NCI-H82 (cell line): ENCODE measurements at places on chromosomes 7 and 10.
A peak's percentile ranks its signal among the peaks of the same experiment; 100 is the strongest.

DNA sequence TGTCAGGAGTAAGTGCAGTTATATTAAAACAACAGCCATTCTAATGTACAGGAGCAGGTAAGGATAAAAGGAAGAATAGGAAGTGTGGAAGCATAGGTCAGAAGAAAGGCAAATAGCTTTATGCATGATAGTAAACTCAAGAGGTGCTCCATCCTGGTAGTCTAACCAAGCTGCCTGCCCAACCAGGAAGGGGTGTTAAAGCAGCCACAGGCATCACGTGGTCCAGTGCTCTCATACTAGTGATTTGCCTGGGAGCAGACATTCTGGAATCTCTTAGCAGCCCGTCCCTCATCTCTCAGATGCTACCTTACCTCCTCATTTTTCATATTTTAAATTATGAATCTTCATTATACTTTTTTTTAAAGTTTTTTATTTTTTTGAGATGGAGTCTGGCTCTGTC is 18.5 kb downstream of the ABRAXAS2 start:
- DNase-seq = no peak

DNA sequence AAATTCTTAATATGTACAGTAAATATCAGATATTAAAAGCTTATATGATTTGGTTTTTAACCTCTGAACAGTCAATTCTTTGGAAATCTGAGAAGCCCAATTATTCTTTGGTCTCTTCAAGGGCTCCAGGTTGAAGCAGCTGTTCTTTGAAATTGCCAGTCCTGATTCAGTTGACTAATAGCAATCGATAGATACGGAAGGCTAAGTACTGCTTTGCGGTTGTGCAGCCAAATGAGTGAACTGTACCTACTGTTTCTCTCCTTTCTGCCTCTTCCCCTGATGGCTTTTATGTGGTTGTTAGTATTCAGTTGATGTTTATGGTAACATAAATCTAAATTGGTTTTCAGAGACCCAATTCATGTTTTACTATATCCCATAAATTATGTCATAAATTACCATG is 103.1 kb upstream of the RPA3 start:
- peak; percentile 34 for DNase-seq

DNA sequence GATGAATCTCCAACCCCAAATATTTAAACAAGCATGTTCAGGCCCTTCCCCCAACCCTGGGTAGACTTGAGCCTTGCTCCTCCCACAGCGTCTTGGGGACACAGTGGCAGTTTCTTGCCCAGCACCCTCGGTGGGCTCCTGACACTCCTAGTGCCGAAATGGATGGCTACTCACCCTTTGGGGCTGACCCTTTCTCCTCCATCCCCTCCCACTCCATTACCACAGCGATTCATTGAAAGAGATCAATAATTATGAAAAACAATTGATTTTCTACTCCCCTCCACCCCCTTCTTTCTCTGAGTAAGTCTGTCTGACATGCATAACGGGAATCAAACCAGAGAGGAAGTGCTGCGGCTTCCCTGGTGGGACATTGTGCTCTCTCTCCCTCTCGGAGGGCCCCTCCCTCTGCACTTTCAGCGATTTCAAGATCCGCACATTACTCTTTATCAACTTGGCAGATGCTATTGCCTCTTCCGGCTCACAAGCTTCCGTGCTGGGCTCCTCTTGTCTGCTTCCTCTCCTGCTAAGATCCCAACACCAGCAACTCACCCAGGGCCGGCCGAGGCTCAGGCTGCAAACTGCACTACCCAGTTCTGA is 79.0 kb upstream of the PLXNA4 start:
- no peak for DNase-seq

DNA sequence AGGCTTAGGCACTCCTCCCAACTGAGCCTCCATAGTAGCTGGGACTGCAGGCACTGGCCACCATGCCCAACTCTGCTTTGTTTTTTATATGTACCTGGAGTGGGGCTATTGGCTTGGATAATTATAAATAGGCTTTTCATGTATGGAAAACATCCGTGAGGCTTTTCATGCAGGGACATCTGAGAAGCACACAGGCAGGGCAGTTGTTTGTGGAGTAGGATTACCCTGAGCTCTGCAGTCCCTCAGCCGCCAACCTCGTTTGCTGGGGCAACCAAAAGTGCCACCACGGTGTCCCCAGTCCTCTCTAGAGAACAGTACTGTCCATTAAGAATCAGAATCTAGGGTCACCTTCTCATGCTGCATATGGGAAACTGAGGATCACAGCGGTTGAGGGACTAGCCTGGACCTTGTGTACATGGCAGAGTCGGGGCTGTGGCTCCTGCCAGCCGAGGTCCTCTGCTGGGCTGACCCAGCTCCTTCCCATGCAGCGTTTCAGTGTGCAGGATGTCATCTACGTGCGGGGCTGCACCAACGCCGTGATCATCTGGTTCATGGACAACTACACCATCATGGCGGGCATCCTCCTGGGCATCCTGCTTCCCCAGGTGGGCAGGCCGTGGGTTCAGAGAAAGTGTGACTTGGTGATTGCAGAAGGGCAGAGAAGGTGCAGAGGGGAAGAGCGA is 54.5 kb downstream of the TSPAN15 start:
- DNase-seq = no peak

GRCh38 chr10:33706191-33706590 is 371.7 kb upstream of the NRP1 start:
- DNase-seq = no peak

DNA sequence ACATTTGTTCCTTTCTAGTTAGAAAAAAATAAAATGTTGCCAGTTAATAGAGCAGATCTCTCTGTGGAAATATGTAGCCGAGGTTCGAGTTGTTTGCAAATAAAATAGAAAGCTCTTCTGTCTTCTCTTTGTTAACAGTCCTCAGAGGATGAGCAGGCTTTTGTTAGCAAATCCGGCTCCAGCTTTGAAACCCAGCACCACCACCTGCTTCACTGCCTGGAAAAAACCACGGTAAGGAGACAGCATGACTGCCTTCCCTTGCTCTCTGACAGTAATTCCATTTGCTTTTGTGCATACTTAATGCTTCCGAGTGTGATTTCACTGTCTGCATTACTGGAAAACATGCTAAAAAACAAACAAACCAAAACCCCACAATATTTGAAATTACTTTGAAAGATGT is 115.6 kb downstream of the TSPAN12 start:
- DNase-seq = peak; percentile 92

DNA sequence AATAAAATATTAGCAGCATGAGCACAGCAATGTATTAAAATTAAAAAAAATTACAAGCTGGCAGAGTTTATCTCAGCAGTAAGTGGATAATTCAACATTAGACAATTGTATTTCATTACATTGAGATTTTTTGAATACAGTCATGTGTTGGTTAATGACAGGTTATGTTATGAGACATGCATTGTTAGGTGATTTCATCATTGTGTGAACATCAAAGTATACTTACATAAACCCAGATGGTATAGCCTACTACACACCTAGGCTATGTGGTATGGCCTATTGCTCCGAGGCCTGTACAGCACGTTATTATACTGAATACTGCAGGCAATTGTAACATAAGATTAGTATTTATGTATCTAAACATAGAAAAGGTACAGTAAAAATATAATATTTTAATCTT is 29.7 kb downstream of the CCDC6 start:
- DNase-seq = no peak

DNA sequence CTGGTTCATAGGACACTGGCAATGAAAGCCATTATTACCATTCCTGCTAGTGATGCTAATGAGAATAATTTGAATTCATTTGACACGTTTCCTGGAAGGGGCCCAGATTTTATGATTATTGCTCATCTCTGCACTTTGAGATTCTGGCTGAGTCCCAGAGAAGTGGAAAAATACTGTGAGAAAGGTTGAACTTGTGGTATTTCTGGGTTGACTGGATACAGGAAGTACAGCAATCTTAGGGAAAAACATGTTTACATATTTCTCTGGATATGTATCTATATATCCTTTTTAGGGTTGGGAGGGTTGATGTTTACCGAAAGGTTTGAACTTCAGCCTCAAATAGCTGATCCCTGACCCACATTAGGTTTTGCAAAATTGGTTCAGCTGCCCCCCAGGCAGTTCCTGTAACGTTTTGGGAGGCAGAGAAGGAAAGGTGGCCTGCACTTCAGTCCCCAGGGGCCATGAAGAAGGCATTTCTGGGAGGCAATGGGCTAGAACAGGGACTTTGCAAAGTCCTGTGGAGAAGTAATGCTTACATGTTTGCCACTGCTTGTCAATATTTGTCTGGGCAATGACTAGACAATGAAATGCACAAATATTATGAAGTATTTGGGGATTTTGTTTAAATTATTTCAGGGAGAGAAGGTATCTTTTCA is 253.7 kb upstream of the PITRM1 start:
- DNase-seq = no peak

GRCh38 chr7:4738711-4739527 is 36.5 kb upstream of the AP5Z1 start:
- DNase-seq = no peak

GRCh38 chr7:83032195-83032594 is 130.5 kb downstream of the PCLO start:
- peak; percentile 66 for DNase-seq

DNA sequence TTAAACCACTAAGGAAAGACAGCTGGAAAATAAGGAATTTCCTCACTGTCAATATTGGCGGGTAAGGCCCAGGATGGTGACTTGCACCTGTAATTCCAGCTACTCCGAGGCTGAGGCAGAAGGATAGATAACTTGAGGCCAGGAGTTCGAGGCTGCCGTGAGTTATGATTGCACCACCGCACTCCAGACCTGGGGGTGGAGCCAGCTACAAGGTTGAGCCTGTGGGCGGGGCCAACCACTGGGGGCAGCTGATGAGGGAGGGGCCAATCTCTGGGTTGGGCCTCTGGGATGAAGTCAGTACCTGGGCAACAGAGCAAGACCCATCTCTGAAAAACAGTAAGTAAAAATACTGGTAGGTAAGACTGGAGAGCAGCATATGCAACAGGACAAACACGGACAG is 80.1 kb upstream of the ADO start:
- DNase-seq = peak; percentile 10
